Caudate nucleus (tissue), 63 donors: ENCODE measurements at places on chromosomes 1 and 21.

DNA sequence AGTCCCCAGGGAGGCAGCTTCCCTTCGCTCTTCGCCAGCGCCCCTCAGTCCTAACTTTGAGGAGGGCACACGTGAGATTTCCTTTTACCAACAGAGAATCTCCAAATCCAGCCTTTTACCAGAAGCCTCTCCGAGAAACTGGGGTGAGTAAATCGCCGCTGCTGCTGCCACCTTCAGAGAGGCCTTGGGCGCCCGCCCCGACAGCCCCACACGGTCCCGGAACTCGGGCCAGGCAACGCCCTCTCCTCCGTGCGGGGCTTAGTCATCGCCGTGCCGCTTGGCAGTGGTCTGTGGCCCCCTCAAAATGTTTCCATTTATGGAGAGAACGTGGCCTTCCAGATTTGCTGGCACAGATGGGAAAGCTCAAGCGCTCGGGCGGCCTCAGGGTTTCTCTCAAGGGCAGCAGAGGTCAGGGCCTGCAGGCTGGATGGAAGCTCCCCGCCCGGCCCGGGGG is 41.4 kb upstream of the COL6A2 start:
- DNase-seq, result no peak

GRCh38 chr1:47963568-47964358 is 33.4 kb downstream of the TRABD2B start:
- no peak for DNase-seq

DNA sequence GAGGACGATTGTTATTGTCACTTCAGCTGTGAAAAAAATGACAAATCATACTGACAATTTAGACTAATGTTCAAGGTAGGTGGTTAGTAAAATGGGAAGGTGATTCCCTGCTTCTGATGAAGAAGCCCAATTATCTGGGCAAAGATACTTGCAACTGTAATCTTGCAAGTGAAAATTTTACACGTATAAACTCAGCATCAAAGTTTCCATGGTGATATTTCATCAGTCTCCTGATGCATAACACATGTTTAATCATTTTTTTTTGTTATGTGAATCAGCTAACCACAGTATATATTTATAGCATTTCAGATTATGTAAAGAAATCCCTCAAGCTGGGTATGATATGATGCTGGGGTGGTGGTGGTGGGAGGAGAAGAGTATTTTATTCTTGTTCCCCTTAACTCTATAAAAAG is 16.4 kb upstream of the KCNK1 start:
- no peak for DNase-seq

DNA sequence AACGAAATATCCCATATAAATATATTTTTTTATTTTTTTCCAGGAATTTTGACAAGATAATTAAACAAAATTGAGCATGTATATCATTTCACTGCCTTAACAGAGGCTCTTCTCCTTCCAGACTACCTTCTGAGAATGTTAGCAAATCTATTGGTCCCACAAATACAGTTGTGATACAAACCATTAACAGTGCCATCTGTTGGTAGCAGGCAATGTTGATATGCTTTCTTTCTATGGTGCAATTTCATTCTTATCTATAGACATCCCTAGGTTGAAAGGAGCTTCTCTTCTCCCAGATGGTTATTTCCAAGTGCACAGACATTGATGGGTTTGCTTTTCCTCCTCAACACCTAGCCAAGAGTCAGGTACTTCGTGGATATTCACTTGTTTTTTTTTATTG is 303.6 kb downstream of the USH2A start:
- DNase-seq, result no peak

- no peak for DNase-seq
These were observed 6.8 kb upstream of the RNF223 start for GRCh38 chr1:1080951-1081310.

DNA sequence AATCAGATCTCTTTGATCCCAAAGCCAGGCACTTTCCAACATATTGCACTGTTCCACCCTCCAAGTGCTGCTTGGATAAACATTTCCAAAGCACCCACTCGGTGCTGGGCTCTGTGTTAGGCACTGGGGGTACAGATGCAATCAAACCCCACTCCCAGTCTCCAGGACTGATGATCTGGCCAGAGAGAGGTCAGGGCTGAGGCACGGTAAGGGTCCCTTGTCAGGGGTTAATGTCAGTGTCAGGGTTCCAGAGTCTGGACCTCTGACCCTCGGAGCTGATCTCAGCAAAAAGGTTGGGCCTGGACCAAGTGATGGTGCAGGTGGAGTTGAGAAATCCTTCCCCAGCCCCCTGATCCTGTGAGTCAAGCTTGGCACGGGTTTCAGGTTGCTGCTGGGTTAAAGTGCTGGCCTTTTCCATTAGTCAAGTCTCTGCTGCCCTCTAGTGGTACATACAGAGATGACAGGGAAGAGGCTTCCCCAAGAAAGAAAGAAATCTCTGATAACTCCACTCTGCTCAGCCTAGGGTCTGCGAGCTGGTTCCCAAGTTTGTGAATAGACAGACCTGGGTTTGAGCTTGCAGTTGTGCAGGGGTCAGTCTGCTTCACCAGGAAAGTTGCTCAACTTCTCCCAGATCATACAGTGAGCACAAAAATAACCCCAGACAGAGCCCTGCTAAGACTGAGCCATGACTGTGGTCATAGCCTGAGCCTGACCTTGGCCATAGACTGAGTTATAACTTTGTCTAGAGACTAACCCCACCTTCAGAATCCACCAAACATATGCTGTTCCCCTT is 74.6 kb downstream of the DMRTA2 start:
- DNase-seq, result no peak

GRCh38 chr1:213387380-213388015 is 336.5 kb downstream of the RPS6KC1 start:
- DNase-seq, result no peak

DNA sequence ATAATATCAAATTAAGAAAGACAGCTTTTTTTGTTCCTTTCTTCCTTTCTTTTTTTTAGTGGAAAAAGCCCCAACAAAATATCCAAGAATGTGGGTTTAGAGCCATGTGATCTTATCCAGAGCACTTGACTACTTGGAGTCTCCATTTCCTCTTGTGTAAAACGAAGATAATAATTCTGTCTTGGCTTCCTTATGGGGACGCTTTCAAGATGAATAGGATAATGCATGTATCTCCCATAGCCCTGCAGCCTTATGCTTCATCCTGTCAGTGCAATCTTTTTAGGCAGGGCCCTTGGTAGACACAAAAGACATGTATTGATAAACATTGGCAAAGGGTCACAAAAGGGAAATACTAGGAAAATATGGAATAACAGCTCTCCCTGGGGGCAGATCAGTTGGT is 34.8 kb downstream of the ZBTB18 start:
- DNase-seq, result no peak

GRCh38 chr1:195591917-195592672 is 1016.1 kb downstream of the KCNT2 start:
- no peak for DNase-seq

GRCh38 chr21:44949779-44950198 is 10.0 kb downstream of the SLX9 start:
- DNase-seq, result peak; percentile 57

DNA sequence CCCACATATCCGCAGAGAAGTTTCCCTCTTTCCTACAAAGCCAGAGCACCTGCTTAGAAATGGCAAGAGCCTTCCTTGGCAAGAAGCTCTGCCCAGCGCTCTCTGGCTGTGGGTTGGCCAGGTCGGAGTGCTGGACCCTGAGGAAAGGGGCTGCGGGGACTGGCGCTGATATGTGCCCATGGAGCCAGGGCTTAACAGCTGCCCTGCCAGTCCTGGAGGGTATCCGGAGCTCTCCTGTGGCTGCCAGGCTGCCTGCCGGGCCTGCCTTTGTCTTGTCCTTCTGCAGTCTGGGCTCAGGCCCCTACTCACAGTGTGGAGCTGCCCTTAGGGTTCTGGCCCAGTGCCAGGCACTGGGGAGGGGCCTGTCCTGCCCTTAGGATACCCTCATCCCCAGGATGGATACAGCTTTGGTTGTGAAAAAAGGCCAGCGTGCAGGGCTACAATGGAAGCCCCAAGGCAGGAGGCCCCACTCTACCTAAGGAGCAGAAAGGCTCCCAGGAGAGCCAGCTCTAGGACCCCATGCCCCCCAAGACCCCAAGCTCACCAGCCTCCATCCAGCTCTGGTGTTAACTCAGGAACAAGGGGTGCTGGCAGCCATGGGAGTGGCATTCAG is 43.4 kb downstream of the KIAA1614 start:
- no peak for DNase-seq
